ENCODE measurements at places on chromosomes 12 and 14.

DNA sequence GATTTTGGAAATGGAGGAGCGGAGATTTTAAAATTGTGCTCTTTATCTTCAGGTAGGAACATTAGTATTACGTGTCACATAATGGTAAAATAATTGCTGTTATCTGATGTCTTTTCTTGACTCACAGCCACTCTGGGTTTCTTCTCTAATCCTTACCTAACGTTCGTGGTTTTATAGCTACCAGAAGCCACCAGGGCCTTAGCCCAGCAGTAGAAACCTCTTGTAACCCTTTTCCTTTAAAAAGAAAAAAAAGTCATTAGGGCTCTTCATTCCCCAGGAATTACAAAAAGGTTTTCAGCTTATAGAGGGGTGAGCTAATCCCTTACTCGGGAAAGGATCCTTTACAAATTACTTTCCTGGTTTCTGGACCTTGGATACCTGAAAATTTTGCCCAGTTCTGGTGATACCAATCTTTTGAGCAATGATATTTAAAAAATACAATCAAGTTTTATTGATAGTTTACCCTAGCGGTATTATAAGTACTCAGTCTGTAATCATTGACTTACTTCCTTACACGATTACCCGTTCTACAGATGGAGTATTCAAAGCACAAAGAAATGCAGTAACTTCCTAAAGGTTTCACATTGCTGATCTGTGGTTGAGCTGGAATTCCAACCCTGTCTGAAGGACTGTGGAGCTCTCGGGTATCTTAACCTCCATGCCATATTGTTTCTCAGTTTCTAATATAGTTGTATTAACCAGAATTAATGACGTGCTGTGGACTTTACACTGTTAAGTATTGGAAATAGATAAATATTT, 1.6 kb downstream of the GABARAPL1 start:
- DNase-seq = no peak

DNA sequence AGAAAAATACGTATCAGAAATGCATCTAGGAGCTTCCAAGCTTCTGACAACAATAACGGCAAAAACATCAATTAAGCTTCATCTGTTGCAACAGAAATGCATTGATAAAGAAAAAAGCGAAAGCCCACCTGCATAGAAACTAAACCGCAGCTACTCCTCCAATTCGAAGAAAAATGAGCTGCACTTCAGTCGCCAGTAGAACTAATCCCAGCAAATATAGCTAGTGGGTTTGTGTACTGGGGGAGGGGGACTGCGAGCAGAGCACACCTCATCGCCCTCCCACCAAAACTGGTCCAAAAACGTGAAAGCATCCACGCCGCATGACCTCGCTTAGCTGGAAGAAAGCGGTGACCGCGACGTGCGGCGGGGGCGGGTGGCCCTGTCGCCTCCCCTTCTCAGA, 1.2 kb downstream of the SLC35F4 start:
- no peak for DNase-seq

DNA sequence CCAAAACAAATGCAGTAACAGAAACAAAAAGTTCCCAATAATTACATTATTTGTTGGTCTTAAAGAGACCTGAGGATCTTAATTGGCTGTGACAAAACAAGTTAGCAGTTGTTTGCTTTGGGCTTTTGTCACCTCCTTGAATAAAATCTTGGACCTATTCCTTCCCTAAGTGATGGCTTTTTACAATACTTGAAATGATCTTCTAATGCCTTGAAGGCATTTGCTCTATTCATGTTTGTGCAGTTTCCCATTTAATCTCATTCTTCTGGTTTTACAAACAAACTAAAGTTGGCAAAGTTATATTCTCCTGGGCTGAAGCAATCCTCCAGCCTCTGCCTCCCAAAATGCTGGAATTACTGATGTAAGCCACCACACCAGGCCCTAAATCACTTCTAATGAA, 98.8 kb downstream of the OSBPL8 start:
- no peak for DNase-seq

GRCh38 chr14:24673059-24673458, 39.1 kb upstream of the GZMB start:
- no peak for DNase-seq

DNA sequence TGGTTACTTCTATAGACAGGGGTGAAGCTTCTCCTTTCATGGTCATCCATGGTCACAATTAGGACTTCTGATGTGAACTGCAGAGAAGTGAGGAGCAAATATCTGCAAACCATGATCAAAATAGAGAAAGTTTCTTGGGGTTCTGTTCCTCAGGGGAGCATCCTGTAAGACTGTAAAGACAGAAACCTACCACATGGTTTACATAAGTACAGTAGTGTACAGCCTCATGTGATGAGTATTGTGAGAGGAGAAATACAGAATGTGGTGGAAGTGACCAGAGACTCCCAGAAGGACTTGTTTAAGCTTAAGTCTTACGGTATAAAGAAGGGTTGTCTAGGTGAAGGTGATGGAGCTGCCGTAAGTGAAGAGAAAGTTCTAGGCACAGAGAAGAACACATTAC, 484.7 kb downstream of the LRIG3 start:
- no peak for DNase-seq

- DNase-seq = no peak
Observed at GRCh38 chr12:99804715-99805114, 157.2 kb downstream of the GARIN6 start.

DNA sequence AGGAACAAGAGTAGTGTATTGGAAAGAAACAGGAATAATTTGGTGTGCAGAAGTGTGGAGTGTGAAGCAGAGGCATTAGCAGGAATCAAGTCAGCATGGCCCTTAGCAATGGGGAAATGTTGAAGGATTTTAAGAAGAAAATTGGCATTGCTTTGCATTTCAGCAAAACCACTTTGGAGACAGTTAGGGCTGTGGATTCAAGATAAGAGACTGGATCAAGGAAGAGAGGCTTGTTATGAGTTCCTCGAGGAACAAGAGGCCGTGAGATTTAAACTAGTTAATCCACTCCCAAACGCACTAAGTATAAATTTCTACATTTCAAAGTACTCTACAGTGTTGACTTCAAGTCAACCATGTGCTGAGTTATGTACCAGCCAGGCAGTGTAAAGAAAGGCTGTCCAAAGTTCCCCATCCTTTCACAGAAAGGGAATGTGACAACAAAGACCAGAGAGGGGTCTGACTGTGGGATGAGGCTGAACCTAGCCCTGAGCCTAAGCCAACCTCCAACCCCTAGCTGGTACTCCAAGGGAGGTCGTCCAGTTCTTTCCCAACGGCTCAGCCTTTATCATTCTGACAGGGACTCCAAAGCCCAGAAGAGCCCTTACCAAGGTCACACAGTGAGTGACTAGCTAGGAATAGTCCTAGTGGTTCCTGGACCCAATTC, 91.2 kb upstream of the BMP4 start:
- no peak for DNase-seq

DNA sequence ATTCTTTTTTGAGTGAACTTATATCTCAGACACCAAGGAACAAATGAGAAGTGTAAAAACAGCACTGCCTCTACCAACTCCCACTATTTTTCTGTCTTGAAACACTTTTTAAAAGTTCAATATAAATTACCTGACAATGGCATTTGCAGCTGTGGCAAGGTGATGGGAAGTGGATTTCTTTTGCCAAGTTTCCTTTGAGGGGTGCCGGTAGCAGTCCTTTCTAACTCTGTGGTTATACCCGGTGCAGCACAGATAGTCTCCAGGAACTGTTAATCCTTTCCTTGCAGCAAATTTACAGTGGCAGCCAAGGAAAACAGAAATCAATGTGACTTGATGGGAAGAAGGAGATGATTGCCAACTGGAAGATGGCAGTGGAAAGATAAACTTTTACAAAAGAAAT, 243.7 kb downstream of the BCAT1 start:
- DNase-seq = no peak

Measured in right cardiac atrium (tissue), 5 donors.